Left lung (tissue), 14 donors: ENCODE measurements at places on chromosomes 5 and 9.

GRCh38 chr5:140481758-140482157 lies 65.7 kb upstream of the EIF4EBP3 start:
- no peak for DNase-seq
- no peaks in the 10 kb centered on the region for H3K27me3 ChIP-seq
- H3K4me1 ChIP-seq, result no peaks in the 10 kb centered on the region
- no peak overlapping the region for H3K27ac ChIP-seq

DNA sequence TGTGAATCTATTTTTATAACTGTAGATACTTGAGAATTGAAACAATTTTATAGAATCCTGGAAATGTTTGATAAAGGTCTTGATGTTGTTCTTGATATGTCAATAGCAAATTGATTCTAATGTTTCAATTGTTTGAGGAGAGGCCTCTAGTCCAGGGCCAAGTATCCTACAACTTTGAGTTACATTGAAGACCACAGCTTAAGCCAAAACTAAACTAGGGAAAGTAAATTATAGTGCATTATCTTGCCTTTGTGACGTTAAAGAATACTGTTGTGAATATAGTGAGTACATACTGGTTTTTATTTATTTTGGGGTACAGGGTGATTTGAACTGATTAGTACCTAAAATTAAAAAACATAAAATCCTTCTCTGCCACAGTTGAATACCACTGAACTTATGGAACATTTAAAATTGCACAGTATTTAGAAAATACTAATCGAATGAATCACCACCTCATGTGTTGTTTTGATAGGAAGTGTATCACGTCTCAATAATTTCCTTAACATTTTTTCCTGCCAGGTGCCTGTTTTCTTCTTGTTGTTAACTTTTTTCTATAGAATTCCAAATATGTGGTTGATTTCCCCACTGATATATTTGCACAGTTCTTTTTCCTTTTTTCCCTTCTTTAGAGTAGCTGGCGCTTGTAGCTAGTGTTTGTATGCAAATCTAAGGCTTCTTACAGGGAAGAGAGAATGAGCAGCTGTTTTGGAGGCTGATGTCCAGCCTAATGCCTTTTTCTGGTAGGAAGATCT lies 12.5 kb downstream of the ARHGEF28 start:
- no peak overlapping the region for H3K27ac ChIP-seq
- H3K36me3 ChIP-seq, result no peaks in the 10 kb centered on the region
- no peak overlapping the region for H3K4me3 ChIP-seq
- H3K4me1 ChIP-seq, result no peaks in the 10 kb centered on the region
- DNase-seq, result no peak

DNA sequence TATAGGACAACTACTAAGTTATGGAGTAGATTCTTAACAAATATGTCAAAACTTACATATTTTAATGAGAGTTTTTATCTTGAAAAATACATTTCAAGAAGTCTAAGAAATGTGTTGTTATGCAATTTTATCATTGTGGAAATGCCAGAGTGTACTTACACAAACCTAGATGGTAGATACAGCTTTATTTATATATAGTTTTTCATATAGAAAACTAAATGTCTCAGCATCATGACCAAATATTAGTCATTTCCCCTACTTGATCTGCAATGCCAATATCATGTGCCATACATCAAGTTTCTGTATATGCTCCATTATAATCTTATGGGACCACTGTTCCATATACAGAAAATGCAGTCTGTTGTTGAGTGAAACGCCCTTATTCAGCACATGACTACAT lies 28.7 kb downstream of the CAST start:
- no peak overlapping the region for H3K4me3 ChIP-seq
- peaks cover 21% of the 10 kb centered on the region for H3K4me1 ChIP-seq
- H3K27ac ChIP-seq, result no peak overlapping the region
- H3K36me3 ChIP-seq, result no peaks in the 10 kb centered on the region

DNA sequence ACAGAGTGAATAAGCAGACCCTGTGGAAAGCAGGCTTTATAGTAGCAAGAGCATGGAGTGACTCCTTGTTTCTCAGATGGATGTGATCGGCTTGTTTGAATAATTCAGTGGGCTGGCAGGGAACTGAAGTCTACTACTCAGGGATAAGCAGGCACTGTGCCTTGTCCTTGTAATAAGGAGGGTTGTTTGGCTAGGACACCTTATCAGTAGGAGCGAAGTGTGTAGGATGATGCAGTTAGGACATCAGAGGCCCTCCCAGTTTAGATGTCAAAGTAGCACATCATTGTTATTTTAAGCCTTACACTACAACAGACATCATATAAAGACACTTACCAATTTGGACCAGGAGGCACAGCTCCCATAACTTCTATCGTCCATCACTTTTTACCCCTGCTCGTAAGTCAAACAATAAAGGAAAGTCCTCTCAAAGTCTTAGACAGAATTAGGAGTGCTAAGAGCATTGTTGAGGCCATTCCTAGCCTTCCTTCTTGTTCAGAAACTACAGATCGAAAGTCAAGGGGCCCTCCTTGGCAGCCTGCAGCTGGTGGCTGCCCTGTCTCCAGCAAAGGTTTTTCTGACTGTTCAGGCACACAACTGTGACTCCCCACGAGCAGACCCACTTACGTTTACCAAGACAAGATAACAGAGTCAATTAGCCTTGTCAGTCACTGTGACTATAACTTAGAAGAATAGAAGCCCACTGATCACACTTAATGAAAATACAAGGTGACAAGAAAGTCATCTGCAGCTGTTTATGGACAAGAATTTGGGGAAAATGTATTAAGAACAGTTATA lies 218.6 kb downstream of the SNX18 start:
- no peak overlapping the region for H3K27ac ChIP-seq
- no peak for DNase-seq
- H3K27me3 ChIP-seq, result no peaks in the 10 kb centered on the region
- no peaks in the 10 kb centered on the region for H3K36me3 ChIP-seq
- H3K4me3 ChIP-seq, result no peak overlapping the region
- no peaks in the 10 kb centered on the region for H3K4me1 ChIP-seq

- peak overlapping the region; percentile 90 for H3K27ac ChIP-seq
- no peaks in the 10 kb centered on the region for H3K36me3 ChIP-seq
- H3K27me3 ChIP-seq, result peaks cover 22% of the 10 kb centered on the region
- peak overlapping the region; percentile 31 for H3K4me3 ChIP-seq
Measured at GRCh38 chr9:135992486-135993408, 31.6 kb upstream of the UBAC1 start.

DNA sequence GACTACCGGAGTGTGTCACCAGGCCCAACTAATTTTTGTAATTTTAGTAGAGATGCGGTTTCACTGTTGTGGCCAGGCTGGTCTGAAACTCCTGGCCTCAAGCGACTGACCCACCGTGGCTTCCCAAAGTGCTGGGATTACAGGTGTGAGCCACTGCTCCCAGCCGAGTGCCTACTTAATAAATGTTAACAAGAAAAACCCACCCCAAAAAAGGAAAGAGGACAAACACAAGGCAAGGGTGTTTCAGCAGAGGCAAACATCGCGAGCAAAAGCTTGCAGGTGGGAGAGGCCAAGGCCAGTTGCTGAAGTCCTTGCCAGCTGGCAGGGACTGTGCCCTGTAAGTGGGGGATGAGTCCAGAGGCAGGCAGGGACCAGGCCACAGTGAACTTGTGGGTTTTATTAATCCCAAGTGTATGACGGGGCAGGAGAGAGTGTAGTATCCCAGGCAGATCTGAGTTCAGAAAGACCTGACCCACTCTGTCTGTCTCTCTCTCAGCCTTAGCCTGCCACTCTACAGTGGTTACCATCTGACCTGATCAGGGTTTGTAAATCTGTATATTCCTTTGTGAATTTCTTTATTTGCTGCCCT lies 6.4 kb upstream of the FPGS start:
- H3K27ac ChIP-seq, result peak overlapping the region; percentile 54
- peaks cover 11% of the 10 kb centered on the region for H3K27me3 ChIP-seq
- DNase-seq, result peak; percentile 67
- H3K4me3 ChIP-seq, result no peak overlapping the region
- H3K4me1 ChIP-seq, result peaks cover 58% of the 10 kb centered on the region

DNA sequence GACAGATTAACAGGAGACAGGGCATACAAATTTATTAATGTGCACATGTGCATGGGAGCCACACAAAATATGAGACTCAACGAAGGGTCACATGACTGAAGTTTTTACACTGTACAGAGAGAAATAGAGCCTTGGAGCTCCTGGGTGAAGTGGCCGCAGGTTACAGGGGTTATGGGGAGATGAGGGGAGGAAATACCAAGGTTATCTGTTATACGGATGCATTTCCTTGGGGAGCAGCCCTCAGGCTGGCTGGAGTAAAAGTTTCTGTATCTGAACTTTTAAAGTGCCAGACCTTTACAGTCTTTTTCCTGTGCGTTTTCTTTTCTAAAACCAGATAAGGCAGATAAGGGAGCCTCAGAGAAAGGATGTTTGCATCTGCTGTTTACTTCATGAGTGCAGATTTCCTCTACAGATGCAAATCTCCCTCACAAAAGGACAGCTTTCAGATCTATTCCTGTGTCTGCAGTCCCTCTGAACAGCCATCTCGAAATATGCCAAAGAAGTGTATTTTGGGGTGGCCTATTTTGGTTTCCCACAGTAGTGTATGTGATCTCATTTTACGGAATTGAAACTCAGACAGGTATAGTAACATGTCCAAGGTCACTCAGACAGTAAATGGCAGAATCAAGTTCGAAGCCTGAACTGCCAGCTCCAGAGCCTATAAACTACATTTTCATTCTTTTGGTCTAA lies 139.3 kb upstream of the FBXL17 start:
- H3K4me1 ChIP-seq, result no peaks in the 10 kb centered on the region
- no peaks in the 10 kb centered on the region for H3K36me3 ChIP-seq

- H3K27me3 ChIP-seq, result no peaks in the 10 kb centered on the region
- no peak for DNase-seq
- H3K4me1 ChIP-seq, result no peaks in the 10 kb centered on the region
- no peak overlapping the region for H3K27ac ChIP-seq
Measured at GRCh38 chr5:53469946-53470687, 10.3 kb upstream of the FST start.

DNA sequence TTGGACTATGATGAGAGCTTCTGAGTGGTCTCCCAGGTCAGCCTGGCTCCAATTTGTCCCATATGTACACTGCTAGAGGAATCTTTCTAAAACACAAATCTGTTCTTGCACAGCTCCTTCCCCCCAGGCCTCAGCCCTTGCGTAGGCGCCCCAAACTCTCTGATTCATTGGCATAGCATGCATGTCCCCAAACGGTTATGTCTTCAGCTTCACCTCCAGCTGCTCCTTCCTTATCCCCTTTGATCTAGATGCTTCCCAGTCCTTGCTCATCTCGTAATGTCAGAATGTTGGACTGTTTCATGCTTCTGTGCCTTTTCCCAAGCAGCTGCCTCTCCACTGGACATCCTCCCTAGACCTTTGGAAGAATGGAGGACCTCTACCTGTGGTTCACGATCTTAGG lies 60.1 kb upstream of the BASP1 start:
- no peaks in the 10 kb centered on the region for H3K36me3 ChIP-seq
- no peaks in the 10 kb centered on the region for H3K4me1 ChIP-seq
- H3K27me3 ChIP-seq, result no peaks in the 10 kb centered on the region
- DNase-seq, result no peak
- H3K4me3 ChIP-seq, result no peak overlapping the region
- no peak overlapping the region for H3K27ac ChIP-seq

- H3K27me3 ChIP-seq, result no peaks in the 10 kb centered on the region
- no peak overlapping the region for H3K4me3 ChIP-seq
- DNase-seq, result no peak
- no peak overlapping the region for H3K27ac ChIP-seq
- no peaks in the 10 kb centered on the region for H3K4me1 ChIP-seq
Measured at GRCh38 chr9:75200892-75201470, 112.7 kb downstream of the OSTF1 start.

- DNase-seq, result no peak
- H3K4me3 ChIP-seq, result no peak overlapping the region
- no peak overlapping the region for H3K27ac ChIP-seq
- H3K4me1 ChIP-seq, result no peaks in the 10 kb centered on the region
- H3K27me3 ChIP-seq, result no peaks in the 10 kb centered on the region
Measured at GRCh38 chr5:7018601-7019000, 305.4 kb downstream of the TENT4A start.

GRCh38 chr9:36337865-36338264 lies 62.2 kb downstream of the RNF38 start:
- DNase-seq, result no peak
- H3K27me3 ChIP-seq, result no peaks in the 10 kb centered on the region
- no peak overlapping the region for H3K4me3 ChIP-seq

DNA sequence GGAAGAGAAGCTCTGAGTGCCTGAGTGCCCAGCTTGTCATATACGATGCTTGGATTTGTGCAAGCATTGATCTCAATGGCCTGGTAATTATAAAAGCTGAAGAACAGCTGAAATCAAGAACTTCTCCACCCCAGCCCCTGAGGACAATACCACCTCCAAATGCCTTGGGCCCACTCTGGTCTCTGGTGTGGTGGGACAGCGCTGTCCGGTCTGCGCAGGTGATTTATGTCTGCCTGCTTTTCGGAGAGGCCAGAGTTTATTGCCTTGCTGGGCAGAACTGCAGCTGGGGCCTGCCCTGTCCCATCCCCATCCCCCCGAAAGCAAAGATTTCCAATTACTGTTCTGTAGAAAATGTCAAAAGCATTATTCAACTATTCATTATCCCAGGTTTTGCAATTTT lies 1.1 kb upstream of the PDZD2 start:
- peaks cover 31% of the 10 kb centered on the region for H3K27me3 ChIP-seq
- no peak overlapping the region for H3K4me3 ChIP-seq
- no peak for DNase-seq
- H3K4me1 ChIP-seq, result peaks cover 7% of the 10 kb centered on the region
- no peaks in the 10 kb centered on the region for H3K36me3 ChIP-seq
- H3K27ac ChIP-seq, result no peak overlapping the region

GRCh38 chr9:121814594-121814993 lies 163.2 kb downstream of the DAB2IP start:
- no peaks in the 10 kb centered on the region for H3K4me1 ChIP-seq
- no peaks in the 10 kb centered on the region for H3K36me3 ChIP-seq
- no peak overlapping the region for H3K4me3 ChIP-seq

- H3K27me3 ChIP-seq, result no peaks in the 10 kb centered on the region
- no peaks in the 10 kb centered on the region for H3K4me1 ChIP-seq
- peak; percentile 3 for DNase-seq
- no peak overlapping the region for H3K4me3 ChIP-seq
- H3K27ac ChIP-seq, result no peak overlapping the region
Measured at GRCh38 chr5:37619353-37619752, 220.5 kb downstream of the GDNF start.

GRCh38 chr9:133786907-133787753 lies 49.0 kb upstream of the SARDH start:
- H3K4me1 ChIP-seq, result no peaks in the 10 kb centered on the region
- no peaks in the 10 kb centered on the region for H3K27me3 ChIP-seq
- no peak overlapping the region for H3K4me3 ChIP-seq
- DNase-seq, result no peak
- no peaks in the 10 kb centered on the region for H3K36me3 ChIP-seq

GRCh38 chr9:103377667-103378066 lies 382.5 kb downstream of the CYLC2 start:
- DNase-seq, result no peak
- H3K27me3 ChIP-seq, result no peaks in the 10 kb centered on the region
- no peaks in the 10 kb centered on the region for H3K36me3 ChIP-seq
- H3K27ac ChIP-seq, result no peak overlapping the region
- no peak overlapping the region for H3K4me3 ChIP-seq

DNA sequence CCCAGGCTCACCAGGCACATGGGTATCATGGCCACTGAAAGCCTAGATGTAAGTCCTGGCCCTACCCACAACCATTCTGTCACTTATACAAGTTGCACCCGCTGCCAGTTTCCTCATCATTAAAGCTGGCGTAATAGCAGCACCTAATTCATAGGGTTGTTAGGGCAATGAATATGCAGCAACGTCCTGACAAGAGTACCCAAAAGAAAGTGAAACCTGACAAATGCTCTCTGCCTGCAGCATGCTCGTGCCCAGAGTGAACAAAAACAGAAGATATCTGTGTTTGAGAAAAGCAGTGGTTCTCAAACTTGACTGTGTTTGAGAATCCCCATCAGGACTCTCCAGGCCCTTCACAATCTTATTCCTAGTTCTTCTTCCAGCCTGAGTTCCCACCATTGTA lies 632.4 kb downstream of the SEMA5A start:
- no peak overlapping the region for H3K4me3 ChIP-seq
- H3K27ac ChIP-seq, result no peak overlapping the region
- no peak for DNase-seq
- no peaks in the 10 kb centered on the region for H3K36me3 ChIP-seq
- H3K27me3 ChIP-seq, result no peaks in the 10 kb centered on the region
